LNCaP clone FGC (cell line): ENCODE measurements at places on chromosomes 5 and 9.

DNA sequence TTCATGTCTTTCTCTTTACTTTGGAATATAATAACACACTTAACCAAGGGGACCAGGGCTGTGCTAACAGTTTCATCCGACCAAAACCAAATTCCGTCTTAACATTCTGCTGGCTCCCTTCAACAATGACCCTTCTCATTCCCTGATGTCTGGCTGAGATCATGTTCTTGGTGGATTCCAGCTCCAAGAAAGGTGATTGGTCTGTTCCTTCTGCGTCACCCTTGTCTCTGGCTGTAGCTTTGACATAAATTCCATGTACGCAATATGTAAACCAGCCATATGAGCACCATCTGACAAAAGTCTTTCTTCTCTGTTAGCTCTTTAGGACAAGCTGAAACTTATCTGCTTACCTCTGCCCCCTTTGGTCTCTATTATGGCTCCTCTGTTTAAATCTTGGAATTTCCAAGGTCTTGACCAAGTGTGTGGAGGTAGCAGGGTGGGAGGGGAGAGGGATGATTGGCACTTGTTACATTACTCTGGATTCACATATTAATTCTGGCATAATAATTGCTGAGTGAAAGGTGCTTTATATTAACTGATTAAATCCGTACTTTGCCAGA, 45.7 kb upstream of the HSD17B4 start:
- no peak for DNase-seq

DNA sequence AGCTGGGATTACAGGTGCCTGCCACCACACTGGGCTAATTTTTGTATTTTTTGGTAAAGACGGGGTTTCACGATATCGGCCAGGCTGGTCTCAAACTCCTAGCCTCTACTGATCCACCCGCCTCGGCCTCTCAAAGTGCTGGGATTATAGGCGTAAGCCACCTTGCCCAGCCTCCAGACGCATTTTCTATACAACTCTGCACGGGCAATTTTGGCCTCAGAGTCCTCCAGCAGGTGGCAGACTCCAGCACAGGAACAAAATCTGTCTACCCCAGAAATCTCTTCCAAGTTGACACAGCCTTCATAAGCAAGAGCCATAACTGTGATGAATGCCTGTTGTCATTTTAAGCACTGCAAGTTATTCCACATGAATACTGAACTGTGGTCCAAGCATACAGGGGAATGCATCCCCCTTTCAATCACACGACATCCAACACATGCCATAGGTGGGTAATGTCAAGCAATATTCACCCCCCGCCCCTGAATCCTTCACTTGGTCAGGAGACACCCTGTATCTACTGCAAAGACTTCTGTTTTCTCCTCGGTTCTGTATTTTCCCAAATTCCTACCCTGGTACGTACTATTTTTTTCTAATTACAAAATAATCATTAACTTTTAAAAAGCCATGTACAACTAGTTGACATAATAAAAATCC, 50.8 kb downstream of the ALDH7A1 start:
- DNase-seq = peak; percentile 40

- DNase-seq = no peak
Observed at GRCh38 chr9:700365-701282, 140.9 kb upstream of the DMRT1 start.

GRCh38 chr9:126705767-126706697, 92.3 kb downstream of the LMX1B start:
- no peak for DNase-seq

DNA sequence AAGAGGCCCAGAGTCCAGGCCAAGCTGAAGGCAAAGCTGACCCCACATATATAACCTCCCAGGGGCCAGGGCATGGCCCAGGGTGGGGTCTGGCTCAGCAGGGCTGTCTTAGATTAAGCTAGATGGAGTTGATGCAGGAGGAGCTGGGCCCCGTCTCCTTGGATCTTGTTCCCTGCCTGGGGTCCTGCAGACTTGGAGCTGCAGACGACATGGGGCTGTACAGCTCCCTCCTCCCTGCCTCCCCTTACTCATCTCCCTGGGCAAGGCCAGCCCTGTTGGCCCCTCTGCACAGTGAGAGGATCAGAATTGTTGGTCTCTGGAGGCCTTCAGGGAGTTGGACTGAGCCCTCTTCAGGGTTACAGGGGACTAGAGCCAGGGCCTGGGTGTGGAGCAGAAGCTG, 134.9 kb downstream of the RGS3 start:
- no peak for DNase-seq
